ENCODE measurements at places on chromosomes 2 and 18.

DNA sequence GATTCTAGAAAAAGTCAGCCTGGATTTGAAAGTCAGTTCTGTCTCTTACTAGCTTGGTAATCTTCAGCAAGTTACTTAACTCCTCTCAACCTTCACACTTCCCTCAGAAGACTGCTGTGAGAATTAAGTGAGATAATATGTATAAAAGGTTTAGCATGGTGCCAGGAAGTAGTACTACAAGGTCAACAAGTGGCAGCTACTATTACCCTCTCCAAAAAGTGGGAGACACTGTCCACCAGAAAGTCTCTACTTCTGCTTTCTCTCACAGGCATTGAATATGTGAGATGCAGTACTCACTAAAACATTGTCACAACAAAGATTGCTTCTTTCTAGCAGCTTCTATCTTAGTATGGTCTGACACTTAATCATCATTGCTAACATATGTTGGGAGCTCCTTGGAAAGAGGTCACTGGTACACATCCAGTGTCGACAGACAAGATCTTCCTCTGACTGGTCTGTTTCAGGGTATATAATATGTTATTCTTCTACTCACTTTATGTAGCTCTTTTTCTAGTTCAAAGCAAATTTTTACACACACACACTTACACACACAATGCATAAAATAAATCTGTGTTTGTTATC lies 47.9 kb downstream of the DOCK10 start:
- no peak for DNase-seq

DNA sequence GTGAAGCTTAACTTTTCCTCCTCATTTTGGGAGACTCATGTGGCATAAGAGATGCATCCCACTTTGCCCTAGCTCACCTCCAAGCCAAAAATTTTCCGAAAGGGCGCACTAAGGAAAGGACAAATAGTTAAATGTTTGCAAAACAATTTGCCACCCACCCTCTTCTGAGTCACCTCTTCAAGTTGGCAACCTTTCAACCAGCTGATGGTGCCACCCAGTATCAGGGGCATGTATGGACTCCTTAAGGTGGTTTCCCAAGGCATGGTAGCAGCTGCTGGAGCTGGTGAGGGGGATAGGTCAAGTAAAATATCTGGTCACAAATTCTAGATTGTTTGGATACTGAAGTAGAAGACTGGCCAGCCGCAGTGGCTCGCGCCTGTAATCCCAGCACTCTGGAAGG lies 17.2 kb upstream of the ITGAV start:
- no peak for DNase-seq

DNA sequence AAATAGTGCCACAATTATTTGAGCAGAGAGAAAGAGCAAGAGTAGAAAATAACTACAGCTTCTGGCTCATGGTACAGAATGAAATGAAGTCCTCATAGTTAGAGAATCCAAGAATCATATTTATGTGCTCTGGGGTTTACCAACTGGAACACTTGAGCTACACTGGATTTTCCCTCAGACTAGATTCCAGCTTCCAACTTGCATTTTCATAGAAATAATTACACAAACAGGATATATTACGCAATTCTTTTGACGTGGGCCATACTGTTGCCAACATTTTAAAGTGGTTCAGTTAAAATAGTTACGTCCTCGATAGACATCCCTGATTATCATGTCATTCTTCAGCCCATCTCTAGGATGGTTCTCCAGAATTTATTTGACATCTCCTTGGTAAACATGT lies 129.2 kb downstream of the ETAA1 start:
- no peak for DNase-seq

DNA sequence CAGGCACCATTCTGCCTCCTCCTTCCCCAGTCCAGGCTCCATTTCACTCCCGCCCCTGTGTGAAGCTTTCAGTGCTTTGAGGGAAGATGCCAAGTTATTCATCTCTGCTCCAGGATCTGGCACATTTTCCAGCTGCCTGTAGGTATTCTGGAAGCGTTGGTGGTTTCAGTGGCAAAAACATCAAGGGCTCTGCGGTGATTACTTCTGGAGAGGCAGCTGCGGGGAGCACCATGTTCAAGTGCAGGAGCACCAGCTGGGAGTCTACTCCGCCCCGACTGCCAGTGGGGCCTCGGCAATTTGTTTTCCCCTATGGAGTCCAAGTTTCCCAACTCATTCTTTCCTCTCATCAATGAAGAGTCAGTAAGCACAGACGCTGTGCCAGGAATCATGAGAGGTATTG lies 211.7 kb downstream of the CLIP4 start:
- no peak for DNase-seq

DNA sequence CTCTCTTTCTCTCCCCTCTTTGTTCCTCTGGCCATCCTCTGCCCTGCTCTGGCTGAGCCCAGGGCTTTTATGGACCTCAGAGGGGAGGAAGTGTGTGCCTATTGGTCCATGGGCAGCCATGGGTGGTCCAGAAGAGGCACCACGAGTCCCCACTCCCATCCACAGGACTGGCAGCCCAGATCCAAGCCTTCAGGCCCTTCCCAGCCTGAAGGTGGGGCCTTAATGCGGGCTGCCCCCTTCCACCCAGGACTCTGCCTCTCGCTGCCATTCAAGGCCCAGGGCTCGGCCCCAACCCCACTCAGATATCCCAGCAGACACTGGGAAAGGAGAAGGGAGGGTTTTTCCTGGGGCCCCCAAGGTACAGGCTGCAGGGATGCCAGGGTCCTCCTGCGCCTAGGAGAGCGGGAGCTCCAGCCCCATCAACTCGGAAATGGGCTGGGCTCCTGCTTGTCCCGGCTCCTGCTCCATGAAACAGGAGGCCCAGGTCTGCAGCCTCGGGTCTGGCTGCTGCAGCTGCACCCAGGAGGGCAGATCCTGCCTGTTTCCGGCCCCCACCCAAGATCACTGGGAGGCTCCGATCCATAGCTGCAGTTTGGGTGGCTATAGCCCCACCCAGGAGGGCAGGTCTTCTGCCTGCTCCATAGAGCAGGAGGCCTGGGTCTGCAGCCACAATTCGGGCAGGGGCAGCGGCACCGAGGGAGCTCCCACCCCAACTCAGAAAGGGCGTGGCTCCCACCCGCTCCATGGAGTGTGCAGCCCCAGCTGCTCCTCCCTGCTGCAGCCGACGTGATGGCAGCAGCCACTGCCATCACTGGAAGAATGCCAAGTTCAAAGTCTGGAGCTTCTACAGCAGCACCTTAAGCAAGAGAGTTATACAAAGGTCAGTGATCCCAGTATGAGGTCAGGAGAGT lies 116.6 kb upstream of the RBBP8 start:
- no peak for DNase-seq

- DNase-seq = no peak
These were observed 400.5 kb upstream of the TCF4 start for GRCh38 chr18:55988537-55988936.

Measured in activated CD4-positive, alpha-beta memory T cell treated with anti-CD3 and anti-CD28 coated beads, Interleukin-2, amount 10 ng/mL, durations not matched to agents 7 days and 5 days (primary cell).